ENCODE measurements at places on chromosomes 2 and 18.

GRCh38 chr2:36266536-36267121 is 88.9 kb upstream of the CRIM1 start:
- DNase-seq = no peak

GRCh38 chr2:42044939-42045338 is 2.9 kb upstream of the PKDCC start:
- no peak for DNase-seq

DNA sequence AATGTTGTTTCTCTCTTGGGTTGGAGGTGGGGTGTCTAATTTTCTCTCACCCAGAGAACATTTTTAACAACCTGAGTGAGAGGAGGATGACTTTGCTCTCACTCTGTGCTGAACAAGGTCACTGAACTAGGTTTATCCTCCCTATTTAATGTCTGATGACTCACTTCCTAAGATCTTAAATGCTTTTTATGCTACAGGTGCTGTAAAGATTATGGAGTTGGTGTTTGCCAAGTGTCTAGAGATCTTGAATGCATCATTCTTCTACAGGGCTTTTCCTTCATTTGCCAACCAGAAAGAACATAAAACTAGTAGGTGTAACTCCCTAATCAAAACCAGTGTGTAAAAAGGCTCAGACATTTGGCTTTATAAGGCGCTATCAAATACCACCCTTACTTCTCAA is 350.5 kb upstream of the ETAA1 start:
- DNase-seq = no peak

GRCh38 chr2:233439191-233439590 is 84.9 kb downstream of the DGKD start:
- peak; percentile 89 for DNase-seq

DNA sequence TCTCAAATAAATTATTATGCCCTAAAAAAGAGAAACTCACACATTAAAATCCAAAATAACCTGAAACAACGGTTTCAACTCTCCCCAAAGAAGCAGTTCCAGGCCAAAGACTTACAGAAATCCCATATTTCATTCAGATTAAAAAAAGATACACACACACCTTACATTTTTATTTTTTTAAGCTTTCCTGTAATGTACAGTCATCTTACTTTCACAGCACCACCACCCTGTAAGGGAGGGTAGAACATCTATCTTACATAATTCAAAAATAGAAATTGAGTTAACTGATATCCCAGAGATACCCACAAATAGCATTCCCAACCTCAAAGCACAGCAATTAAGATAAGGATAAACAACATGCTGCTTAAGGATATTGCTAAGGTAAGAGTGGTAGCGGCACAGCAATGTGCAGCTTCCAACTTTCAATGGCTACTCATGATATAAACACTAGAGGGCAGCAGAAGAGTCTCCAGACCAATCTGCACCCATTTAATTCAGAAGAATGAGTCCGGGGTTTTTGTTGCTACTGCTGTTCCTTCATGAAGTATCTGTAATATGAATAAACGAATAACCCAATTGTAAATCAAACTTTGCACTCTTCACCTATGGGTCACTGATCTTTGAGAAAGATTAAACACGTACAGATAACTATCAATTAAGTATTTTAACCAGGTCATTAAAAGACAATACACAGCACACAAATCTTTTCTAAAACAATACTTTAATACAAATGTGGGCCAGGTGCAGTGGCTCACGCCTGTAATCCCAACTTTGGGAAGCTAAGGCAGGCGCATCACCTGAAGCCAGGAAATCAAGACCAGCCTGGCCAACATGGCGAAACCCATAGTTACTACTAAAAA is 11.3 kb downstream of the GFPT1 start:
- DNase-seq = no peak

DNA sequence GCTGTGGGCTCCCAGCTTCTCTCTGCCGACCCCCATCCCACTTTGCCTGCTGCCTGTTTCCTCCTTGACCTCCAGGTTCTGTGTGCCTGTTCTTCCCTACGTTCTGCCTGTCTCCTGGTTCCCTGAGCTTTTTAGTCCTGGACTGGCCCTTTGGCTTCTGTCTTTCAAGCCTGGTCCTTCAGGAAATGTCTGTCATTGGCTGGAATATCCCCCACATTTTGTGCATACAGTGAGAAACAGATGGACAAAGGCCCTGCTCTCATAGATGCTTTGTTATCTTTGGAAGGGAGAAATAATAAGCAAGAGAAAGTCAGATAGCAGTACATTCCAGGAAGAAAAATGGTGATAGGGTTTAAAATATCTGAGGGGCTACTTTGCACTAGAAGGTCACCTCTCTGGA is 5.7 kb downstream of the MGAT5 start:
- DNase-seq = no peak

- no peak for DNase-seq
These were observed 176.0 kb downstream of the MGAT5 start for GRCh38 chr2:134429886-134430285.

Measured in posterior vena cava (tissue), 2 donors.